CD4-positive, alpha-beta T cell treated with Interleukin-4 for 1 hour (primary cell): ENCODE measurements at places on chromosomes 6 and 20.
A peak's percentile ranks its signal among the peaks of the same experiment; 100 is the strongest.

DNA sequence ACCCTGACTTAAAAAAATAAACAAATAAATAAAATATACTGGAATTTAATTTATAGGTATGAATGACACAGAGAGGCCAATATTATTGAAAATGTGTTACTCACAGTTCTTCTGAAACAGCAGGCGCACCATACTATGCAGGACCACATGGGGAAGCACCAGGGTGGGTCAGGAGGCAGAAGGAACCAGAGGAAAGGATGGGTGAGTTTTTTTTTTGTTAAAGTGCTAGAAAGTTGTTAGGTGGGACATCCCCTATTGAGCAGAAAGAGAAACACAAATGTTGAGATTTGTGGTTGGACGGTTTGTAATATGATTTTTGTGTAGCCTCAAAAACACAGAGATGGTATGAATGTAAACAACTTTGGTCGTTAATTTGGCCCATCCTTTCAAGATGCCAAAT, 26.0 kb downstream of the PTPRA start:
- DNase-seq, result no peak

DNA sequence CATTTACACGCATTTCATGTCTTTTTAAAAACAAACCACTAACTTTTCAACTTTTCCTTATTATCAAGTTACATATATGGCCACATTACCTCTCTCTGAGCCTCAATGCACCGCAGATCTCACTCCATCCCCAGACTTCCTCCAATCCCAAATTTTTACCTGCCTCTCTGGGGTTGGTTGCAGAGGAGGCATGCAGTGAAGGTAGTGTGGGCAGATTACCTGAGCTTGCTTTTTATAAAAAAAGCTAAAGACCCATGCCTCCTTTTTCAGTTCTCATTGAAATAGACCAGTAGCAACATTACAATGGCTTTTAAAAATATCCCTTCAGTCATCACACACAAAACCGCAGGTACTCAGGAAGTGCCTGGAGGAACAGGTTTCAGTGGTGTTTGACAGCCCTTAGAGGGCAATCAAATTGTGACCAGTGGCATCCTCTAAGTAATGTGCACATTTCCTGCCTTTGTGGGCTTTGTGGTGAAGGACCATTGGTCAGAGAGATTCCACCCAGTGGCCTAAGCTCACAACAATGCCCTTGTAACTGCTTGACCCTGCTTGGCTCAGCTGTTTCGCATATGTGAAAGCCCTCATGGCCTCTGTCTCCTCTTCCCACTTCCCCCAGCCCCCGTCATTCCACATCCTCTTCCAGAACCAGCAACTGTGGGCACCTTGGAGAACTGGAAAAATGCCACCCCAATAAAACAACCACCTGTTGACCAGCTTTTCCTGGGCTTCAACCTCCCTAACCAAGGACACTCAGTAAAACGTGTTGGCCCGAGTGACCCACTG, 30.2 kb upstream of the IL17A start:
- DNase-seq, result no peak

DNA sequence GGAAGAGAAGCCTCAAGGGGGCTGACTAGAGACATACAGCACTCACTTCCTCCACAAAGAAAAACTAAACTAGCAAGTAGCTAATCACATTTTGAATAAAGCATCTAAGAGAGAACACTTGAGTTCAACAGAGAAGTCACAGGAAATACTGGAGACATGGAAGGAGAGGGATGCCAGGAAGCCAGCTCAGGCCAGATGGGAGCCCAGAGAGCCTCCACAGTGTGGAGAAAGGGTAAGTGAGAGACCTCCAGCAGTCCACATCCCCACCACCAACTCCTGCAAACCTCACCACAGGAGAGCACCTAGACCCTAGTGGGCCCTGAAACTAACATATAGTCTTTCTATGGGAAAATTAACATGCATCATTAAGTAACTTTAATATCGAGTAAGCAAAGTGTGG, 79.2 kb downstream of the EPM2A start:
- DNase-seq, result no peak

DNA sequence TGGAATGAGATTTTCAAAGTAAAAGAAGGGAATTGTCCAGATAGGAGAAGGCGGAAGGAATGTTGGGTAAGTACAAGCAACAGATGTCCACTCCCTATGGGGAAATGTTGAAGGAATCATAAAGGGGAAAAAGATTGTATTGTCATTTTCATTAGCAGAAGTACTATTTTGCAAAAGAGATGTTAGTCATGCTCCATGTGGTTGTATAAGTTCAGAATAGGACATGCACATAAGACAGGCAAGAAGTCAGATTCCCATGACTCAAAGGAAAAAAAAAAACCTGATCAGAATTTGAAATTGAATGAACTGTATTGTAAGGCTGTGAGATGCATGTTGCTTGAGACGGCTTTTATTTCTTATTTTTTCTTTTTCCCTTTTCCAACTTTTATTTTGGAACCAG, 36.8 kb downstream of the GRM1 start:
- DNase-seq, result no peak

- DNase-seq, result no peak
These were observed 67.7 kb upstream of the IFNGR1 start for GRCh38 chr6:137286916-137287315.

DNA sequence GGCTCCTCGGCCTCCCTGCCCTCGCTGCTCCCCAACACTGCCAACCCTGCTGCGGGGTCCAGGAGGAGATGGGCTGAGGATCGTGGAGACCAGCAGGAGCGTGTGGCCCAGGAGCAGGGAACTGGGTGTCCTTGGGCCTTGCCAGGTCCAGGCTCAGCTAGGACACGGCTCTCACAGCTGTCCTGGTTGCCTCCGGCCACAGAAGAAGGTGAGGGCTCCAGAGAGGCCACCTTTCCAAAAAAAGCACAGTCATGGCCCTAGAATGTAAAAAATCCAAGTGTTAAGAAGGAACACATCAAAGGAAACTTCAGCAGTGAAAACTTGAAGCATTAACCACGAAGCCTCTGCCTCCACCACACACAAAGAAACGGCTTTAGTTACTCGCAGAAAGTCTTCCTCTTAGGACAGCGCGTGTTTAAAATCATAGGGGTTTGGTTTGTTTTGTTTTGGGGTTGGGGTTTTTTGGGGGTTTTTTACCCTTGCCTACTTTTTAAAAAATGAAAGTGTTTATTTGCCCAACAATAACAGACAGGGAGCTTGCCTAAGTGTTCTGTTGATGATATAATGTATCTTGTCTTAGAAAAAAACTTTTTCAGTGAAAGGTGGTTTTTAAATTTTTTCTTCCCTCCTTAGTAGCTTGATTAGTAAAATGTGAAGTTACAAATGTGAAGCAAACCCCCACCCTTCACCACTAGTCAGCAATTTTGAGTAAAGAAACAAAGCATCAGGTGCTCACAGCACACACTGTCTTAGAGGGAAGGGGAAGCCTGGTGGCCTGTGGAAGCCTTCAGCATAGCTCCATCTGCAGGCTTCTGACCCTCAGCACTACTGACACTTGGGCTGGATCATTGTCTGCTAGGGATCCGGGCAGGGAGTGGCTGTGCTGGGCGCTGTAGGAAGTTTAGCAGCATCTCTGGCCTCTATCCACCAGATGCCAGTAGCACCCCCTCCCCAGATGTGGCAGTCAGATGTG, 60.0 kb downstream of the PTPN1 start:
- DNase-seq, result peak; percentile 55

GRCh38 chr20:62523473-62524203, 47.8 kb upstream of the GATA5 start:
- DNase-seq, result peak; percentile 31
